ENCODE measurements at places on chromosomes 2 and 18. TPM values are rescaled to one million over a fixed set of nuclear protein-coding genes. Genes with fewer than 3 reads are reported as not detected.

DNA sequence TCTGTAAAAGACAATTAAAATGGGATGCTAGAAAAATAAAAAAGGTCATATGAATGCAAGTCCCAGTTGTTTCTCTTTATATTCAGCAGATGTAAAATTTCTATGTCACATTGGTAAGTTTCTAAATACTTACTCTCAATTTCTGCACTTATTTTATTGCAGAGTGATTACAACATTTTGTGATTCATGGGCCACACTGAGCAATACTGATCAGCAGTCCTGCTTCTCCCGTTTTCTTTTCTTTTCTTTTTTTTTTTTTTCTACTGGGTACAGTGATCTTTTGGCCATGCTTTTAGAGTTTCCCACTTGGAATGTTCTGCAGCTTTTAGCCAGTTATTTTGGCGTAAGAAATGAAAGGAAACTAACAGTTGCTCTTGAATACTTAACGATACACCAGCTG is 38.8 kb downstream of the LIMS1 start:
- DNase-seq: no peak

DNA sequence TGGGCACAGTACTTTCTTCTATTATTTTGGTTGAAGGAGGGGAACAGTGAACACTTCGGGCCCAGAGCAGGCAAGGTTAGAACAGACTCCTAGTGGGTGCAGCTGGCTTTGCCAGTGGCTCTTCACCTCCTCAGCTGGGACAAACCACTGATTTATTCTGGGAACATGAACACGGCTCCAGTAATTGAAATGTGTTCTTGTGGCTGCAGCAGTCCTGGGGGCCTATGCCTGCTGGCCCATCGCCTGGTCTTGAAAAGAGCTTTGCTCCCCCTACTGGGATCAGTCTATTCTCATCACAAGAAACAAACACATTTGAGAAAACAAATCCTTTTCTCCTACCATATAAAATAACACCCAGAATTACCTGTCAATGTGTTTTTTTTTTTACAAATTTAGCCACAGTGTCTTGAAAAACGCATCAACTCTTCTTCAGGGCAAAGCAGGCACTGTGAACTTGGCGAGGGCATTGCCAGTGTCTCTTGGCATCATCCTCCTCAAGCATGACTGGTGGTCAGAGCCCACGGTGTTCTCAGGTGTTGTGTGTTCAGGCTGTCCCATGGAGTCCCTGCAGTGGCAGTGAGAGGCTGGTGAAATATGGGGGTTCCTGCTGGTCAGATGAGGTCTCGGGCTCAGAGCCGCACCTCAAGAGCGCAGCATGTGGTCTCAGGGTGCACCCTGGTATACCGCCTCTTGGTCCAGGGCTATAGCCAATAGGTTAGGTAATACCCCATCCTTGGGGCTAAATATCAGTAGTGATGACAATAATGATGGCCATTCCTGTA is 51.3 kb downstream of the RNF144A start:
- no peak for DNase-seq

DNA sequence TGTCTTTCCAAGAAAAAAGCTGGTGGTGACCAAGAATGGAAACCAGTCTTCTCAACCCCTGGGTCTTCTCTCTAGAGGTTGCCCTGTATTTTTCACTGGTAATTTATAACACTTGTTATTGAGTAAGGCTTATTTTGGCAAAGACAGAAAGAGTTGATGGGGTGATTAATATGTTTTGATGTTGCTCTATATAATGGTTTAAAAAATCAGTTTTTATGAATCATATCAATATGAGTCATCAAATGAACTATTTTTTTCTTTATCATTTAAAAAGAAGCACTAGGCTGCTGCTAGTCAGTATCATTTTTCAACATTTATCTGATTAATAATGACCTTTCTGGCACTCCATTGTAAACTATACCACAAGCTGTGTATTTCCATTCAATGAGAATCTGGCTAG is 1142.2 kb downstream of the LRP1B start:
- no peak for DNase-seq

DNA sequence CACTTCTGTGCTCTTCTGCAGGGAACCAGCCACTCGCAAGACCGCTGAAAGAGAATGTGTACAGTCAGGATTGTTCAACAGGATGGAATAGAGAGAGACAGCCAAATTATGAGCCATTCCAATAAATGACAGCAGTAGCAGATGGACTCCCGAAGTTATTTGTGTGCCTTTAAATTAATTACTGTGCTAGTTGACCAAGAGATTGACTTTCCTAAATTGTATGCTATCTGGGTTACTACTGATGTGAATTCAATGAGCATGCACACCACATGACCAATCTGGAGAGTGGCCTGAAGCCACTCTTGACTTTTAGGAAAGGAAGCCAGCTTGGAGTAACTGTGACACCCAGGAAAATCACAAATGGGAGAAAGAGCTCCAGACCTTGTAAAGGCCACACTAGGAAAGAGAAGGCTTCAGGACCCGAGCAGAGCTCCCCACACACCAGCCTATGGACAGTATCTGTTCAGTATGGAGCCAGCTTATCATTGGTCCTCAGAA is 52.8 kb downstream of the CHMP3 start:
- DNase-seq: no peak

Gene COL4A4
- 19.4 TPM for total RNA-seq

Gene PRKAG3
- total RNA-seq: not detected

Gene KCNJ3
- 0.17 TPM for total RNA-seq
